ENCODE measurements at places on chromosomes 1 and 21.

DNA sequence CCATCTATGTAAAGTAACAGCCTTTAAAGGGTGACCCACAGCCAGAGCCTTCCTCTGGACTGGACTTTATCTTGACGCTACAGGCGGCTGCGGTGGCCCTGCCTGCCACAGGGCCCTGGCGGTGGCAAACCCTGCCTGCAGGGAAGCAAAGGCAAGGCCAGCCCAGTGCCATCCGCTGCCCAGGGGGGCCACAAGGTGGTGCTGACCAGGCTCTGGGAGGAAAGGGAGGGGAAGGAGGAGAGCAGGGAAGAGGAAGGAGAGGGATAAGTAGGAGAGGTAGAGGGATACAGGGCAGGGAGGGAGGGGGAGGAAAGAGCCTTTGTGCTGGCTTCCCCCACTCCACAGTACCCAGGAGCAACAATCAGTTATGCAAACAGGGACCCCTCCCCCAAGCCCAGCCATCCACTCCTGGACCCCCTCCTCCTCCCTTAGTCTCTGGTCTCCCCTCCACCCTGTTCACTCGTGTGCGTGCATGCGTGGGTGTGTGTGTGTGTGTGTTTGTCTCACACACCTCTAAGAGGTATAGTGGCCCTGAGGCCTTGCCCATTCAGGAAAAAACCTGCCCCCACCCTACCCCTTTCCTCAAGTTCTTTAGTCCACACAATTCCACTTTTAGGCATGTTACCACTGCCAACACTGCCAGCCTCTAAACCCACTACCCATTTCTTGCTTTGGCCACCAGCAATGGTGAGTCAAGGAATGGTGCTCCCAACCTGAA, 30.3 kb downstream of the SSBP3 start:
- DNase-seq = no peak

DNA sequence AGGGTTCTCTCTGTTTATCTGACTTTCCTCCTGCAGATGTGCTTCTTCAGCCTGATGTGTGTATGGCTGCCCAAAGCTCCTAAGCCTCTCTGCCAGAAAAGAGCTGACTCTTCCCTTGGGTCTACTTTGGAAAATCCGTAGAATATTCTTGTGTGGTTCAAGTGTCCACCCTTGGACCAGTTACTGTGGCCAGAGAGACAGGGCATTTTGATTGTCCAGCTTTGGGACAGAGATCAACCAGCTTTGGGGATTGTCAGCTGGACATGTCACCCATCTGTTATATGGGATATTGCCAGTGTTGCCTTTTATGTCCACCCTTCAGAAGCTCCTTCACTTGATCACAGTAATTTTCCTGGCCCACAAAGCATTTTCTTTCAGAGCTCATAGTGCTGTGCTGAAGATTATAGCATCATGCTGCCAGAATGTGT, 126.2 kb upstream of the L1TD1 start:
- DNase-seq = no peak

DNA sequence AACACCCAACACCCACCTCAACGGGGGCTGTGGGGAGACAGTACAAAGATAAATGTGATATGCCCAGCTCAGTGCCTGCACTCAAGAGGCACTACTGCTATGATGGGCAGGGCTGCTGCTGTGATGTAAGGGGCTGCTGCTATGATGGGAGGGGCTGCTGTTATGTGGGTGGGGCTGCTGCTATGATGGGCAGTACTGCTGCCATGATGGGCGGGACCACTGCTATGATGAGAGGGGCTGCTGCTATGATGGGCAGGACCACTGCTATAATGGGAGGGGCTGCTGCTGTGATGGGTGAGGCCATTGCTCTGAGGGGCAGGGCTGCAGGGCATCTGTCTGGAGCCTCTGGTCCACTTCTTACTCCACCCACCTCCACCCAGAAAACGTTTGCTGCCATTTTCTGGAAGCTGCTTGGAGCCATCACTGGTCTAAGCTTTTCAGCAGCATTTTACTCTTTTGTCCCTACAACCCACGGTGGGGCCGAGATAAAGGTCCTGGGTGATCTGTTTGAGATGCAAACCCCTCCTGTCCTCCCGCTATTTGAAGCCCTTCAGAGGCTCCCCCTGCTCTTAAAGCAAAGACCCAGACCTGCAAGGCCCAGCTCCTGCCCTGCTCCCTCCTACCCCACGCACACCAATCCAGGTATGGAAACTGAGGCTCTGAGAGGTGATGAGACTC, 656.9 kb downstream of the PTPRU start:
- DNase-seq = no peak

DNA sequence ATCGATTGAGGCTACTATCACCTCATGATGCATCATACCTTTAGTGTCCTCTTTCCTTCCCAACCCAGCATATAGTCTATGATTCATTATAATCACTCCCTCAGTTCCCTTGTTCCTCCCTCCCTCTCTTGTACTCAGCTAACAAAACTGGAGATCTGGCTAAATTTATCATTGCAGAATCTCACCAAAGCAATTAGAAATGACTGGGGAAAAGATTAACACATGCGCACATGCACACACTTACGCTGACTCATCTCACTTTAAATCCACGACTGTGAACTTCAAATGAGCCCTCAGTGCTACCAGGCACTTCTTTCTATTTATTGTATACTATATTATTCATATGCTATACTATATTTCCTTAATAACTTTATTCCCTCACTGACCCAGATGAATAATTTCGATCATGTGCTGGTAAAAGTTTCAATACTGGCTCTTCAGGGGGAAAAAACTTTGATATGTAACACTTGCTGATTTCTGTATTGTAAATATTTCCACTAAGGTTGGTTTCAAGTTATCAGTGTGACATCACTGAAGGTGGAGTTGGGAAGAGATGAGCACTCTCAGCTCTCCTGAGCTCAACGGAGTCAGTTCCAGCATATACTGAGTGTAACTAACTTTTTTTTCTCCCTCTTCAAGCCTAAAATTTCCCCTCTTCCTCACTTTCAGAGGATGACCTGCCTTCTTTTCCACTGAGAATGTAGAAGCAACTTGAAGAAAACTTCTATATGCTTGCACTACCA, 613.7 kb upstream of the B3GALT2 start:
- DNase-seq = no peak

- no peak for DNase-seq
These were observed 616.5 kb upstream of the RGS18 start for GRCh38 chr1:191541758-191542157.

- no peak for DNase-seq
These were observed 26.0 kb downstream of the TRIT1 start for GRCh38 chr1:39857126-39857878.

DNA sequence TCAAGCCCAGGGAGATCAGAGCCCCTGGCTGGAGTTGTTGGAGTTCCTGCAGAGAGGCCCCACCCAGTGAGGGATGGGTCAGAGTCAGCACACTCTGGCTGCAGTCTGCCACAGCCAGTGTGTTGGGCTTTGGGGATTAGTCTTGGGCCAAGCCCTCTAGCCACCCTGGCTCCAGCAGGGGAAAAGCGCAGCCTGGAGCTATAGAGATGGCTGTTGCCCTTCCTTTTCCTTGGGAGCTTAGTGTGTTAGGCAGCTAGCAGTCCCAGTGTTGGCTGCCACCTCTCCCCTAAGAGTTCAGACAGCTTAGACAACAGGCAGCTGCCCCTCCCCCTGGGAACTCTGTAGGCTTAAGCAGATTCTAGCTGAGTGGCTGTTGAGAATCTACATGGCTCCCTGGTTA, 45.1 kb downstream of the DPT start:
- no peak for DNase-seq

GRCh38 chr1:210730023-210730422, 401.3 kb downstream of the HHAT start:
- DNase-seq = no peak

GRCh38 chr21:25465263-25465662, 142.0 kb downstream of the MRPL39 start:
- DNase-seq = no peak

- no peak for DNase-seq
These were observed 1.2 kb downstream of the PRMT2 start for GRCh38 chr21:46636550-46637285.

DNA sequence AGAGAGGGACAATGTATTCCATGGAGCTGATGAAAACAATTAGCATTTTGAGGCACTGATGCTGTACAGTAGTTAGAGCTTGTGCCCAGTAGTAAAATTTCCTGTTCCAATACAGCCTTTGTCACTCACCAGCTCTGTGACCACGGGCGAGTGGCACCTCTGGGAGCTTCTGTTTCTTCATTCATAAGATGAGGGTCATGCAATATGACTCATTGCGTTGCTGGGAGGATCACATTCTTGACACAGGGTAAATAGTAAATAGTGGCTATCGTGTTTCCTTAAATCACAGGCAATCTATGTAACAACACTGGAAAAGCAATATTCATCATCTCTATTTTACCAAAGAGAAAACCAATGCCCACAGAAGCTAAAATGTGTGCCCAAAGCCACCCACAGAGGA, 4.5 kb upstream of the LRRC52 start:
- DNase-seq = no peak

DNA sequence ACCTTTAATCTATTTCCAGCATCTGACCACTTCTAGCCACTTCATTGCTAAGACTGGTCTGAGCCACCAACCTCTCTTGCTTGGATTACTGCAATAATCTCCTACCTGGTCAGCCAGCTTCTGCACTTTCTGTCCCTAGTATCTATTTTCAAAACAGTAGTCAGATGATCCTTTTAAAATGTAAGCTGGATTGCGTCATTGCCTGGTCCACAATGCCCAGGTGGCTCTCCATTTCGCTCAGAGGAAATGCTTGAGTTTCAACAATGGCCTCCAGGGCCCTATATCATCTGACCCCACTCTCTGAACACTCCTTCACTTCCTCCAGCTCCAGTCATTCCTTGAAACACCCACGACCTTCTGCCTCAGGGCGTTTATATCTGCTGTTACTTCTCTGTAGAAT, 2.3 kb downstream of the FYB2 start:
- DNase-seq = no peak
